Brain pericyte (primary cell): ENCODE measurements at places on chromosomes 12 and 14.

DNA sequence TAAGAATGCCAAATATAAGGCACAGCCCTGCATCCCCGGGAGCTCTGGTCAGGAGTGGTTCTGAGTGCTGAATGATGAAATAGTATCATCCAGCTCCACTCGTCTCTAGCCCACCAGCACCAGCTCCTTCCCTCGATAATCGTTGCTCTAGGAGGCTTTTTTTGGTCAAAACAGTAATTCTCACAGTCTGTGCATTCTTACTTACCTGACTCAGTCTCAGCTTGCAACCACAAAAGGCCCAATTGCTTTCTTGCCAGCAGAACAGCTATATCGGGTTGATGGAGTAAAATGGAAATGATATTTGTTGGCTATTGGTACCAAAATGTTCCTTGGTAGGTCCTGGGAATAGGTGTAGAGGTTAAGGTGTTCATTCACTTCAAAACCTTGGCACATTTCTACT, 94.8 kb downstream of the BMP4 start:
- DNase-seq = no peak

DNA sequence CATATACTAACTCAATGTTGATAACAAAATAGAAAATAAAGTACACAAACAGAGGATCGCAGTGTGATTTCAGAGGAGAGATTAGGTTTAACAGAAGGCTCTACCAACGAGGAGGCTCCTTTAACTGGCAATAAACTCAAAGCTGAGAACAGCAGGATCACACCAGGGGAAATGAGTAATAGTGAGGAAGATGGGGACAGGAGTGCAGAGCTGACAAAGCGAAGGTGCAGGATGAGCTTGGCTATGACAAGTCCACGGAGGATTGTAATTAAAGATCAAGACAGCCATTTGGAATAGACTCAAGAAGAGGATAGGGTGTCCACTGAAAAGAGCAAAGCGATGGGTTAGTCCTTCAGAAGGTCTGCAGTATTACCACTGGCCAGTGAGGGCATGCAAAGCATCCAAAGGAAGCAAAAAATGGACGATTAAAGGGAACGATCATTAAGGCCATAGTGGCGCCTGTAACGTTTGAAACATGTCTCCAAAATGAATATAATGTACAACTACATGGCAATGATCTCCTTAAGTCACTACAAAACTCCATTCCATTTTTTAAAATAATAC, 85.3 kb downstream of the GRIN2B start:
- DNase-seq = no peak

DNA sequence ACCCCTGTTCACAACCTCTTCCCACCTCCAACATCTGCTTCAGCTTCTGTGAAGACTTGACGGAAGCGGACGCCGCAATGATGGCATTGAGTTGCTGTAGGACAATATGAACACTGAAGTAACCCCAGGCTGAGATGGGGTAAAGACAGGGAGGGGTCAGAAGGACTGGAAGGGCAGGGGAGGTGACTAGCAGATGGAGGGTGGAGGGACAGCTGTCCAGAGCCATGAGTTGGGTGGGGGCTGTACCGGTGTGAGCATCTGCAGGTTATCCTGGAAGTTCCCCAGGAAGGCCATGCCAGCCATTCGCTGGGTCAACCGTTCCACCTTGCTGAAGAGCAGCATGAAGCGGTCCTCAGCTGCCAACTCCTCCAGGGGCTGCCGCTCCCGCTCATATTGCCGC, 26.1 kb downstream of the PRPF40B start:
- no peak for DNase-seq

GRCh38 chr12:93784339-93785086, 107.3 kb downstream of the CRADD start:
- no peak for DNase-seq

- no peak for DNase-seq
Observed at GRCh38 chr12:113198296-113198695, 12.8 kb downstream of the RITA1 start.

- no peak for DNase-seq
Observed at GRCh38 chr14:65462411-65462810, 49.9 kb downstream of the FUT8 start.

DNA sequence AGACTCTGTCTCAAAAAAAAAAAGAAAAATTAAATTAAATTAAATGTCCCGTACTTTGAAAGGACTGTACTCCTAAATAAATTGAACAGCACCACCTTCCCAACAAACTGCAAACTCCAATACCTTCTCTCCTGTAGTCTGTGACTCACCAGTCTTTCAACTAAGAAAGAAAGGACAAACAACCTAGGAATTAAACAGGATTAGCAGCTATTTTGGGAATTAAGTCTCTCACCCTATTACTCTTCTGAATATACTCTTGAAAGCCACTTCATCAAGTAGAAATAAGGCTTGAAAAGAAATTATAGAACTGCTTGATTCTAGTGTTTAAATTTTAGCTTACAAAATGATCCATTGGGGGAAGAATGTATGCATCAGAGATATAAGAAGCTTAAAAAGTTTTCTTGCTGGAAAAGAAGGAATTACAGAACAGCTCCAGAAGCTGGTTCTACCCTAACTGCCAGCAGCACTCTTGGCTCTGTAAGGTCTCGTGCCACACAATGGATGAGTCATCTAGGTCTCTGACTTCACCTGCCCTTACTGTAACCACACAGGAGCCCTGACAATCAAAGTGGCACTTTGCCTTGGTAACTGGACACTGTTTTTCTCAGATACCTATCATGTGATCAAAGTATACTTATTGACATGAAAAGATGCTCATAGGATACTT, 57.0 kb upstream of the CERS5 start:
- no peak for DNase-seq
